ENCODE measurements at places on chromosomes 4 and X. TPM values are rescaled to one million over a fixed set of nuclear protein-coding genes. Genes with fewer than 3 reads are reported as not detected.

- no peak for DNase-seq
- H3K4me3 ChIP-seq = no peak overlapping the region
- H3K27me3 ChIP-seq = no peaks in the 10 kb centered on the region
- H3K27ac ChIP-seq = no peak overlapping the region
These were observed 55.8 kb downstream of the CASP3 start for GRCh38 chr4:184593461-184593860.

- no peaks in the 10 kb centered on the region for H3K36me3 ChIP-seq
- H3K4me1 ChIP-seq = no peaks in the 10 kb centered on the region
- H3K27ac ChIP-seq = no peak overlapping the region
- no peak overlapping the region for H3K4me3 ChIP-seq
These were observed 62.6 kb downstream of the FRAS1 start for GRCh38 chr4:78119698-78120097.

GRCh38 chr4:83850435-83850834 lies 314.5 kb downstream of the GPAT3 start:
- H3K4me3 ChIP-seq = no peak overlapping the region
- H3K27me3 ChIP-seq = no peaks in the 10 kb centered on the region
- DNase-seq = peak; percentile 23
- H3K36me3 ChIP-seq = no peaks in the 10 kb centered on the region
- peaks cover 35% of the 10 kb centered on the region for H3K4me1 ChIP-seq

DNA sequence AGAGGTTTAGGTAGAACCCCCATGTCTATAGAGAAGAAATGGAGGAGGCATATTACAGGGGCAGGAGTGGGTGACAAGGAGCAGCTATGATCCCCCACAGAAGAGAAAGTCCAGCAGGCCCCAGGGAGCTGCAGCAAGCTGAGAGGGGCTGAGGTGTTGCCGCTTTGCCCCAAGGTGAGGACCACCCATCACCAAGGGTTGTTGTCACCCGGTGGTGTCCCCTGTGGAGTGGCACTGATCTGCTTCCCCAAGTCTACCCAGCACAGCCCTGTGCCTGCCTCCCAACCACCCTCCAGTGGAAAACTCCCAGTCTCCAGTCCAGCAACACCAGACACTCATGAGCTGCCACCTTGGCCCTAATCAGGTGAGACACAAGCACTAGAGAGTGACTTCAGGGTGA lies 149.3 kb upstream of the NOCT start:
- no peak overlapping the region for H3K27ac ChIP-seq
- no peaks in the 10 kb centered on the region for H3K36me3 ChIP-seq
- H3K4me1 ChIP-seq = no peaks in the 10 kb centered on the region
- DNase-seq = no peak
- H3K27me3 ChIP-seq = no peaks in the 10 kb centered on the region

The GATB gene
- 22.7 TPM for total RNA-seq

GRCh38 chr4:80614319-80614718 lies 278.8 kb downstream of the CFAP299 start:
- no peak overlapping the region for H3K27ac ChIP-seq
- H3K4me3 ChIP-seq = no peak overlapping the region
- DNase-seq = no peak
- no peaks in the 10 kb centered on the region for H3K27me3 ChIP-seq
- H3K4me1 ChIP-seq = peaks cover 13% of the 10 kb centered on the region

DNA sequence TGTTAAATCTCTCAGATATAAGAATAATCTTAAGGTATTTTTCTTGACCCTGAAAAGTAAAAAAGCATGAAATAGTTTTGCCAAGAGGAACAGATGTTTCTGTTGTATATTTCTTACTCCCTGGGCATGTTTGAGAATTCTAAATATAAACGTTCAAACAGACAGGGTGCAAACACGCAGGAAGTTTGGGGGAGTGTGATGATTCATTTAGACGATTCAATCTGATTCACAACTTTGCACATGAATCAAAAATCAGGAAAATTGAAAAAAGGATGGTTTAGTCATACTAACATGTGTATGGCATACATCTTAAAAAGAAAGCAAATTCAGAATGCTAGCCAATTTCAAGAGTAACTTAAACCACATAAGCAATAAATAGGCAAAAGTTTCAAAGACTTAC lies 340.3 kb upstream of the GRID2 start:
- peak; percentile 45 for DNase-seq
- no peaks in the 10 kb centered on the region for H3K36me3 ChIP-seq
- no peak overlapping the region for H3K4me3 ChIP-seq
- H3K27me3 ChIP-seq = no peaks in the 10 kb centered on the region
- H3K27ac ChIP-seq = no peak overlapping the region
- H3K4me1 ChIP-seq = peaks cover 7% of the 10 kb centered on the region

- peaks cover 20% of the 10 kb centered on the region for H3K4me1 ChIP-seq
- no peaks in the 10 kb centered on the region for H3K27me3 ChIP-seq
- no peak overlapping the region for H3K4me3 ChIP-seq
- H3K27ac ChIP-seq = no peak overlapping the region
- H3K36me3 ChIP-seq = no peaks in the 10 kb centered on the region
These were observed 244.2 kb downstream of the GRXCR1 start for GRCh38 chr4:43136752-43137151.

DNA sequence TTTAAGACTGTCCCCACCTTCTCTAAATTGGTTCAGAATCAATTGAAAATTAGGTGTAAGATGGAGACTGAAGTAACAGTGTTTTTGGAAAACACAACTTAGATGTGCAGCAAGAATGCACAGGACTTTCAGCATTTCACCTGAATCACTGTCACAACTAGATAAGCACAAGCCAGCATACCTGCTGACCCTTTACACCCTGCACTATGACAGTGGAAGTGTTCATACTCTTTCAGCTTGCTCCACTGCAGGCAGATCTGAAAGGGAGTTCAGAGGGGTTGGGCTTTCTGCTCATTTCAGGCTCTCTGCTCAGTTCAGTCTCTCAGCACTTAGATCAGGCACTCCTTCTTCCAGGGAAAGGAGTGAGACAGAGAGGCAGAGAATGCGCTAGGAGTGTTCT lies 22.8 kb downstream of the DCUN1D4 start:
- H3K4me3 ChIP-seq = no peak overlapping the region
- no peak overlapping the region for H3K27ac ChIP-seq
- no peak for DNase-seq
- H3K36me3 ChIP-seq = peaks cover 49% of the 10 kb centered on the region

DNA sequence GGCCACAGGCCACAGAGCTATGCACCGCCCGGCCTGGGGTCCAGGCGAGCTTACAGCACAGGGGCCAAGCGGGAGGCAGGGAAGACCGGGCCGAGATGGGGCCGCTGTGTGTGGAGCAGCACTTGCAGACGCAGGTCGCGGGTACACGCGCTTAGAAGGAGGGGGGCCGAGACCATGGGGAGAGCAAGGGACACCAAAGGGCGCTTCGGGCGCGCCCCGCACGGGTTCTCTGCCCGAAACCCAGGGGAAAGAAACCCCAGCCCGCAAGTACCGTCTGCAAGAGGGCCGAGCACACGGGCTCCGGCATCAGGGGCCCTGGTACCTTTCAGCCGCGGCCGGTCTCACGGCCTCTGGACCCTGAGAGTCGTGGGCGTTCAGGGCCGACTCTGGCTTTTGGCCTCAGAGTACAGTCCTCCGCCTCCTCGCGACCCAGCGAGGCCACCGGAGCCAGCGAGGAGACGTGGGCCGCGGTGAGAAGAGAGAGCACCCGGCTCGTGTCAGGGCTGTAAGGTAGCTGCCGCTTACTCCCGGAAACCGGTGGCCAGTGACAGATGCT lies 342 bp downstream of the EOLA2 start:
- H3K27ac ChIP-seq = peak overlapping the region; percentile 95
- peak overlapping the region; percentile 90 for H3K4me3 ChIP-seq

DNA sequence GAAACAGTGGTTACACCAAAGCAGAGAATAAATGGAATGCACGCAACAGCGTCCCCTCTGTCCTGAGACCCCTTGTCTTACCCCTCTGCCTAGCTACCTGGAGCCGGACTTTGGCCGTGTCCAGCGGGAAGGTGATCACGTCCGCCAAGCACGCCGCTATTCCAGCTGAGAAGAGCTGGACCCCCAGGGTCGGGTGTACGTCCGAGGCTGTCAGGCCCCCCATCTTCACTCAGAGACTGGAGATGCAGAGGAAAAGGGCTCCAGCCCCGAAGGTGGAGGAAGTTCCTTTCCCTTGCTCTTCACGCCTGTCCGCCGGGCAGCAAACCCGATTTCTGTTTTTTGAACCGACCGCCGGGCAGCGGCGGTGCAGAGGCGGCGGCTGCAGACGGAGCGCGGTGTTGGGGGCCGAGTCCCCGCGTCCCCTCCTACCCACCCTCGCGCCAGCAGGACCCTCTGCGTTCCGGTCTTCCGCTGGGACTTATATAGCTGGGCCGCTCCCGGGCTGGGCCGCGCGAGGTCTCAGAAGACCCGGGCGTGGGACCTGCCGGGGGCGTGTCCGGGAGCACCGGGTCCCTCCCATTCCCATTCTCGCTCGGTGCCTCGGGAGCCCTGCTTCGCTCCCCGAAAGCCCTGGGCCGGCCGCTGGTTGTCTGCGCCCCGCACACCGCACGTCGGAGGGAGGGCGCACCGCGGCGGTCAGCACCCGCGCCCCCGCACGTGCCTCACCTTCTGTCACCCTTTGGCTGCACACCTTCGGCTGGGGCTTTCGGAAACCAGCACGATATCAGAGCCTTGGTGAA lies at the start of gene UCP1:
TSS of gene UCP1 (minus strand) at position 455 of the 800 bp plus-strand sequence. CDS start at position 223, 232 bp downstream.
- H3K27me3 ChIP-seq = peaks cover 33% of the 10 kb centered on the region
- no peaks in the 10 kb centered on the region for H3K36me3 ChIP-seq
- H3K27ac ChIP-seq = no peak within 1 kb of the TSS
- H3K4me1 ChIP-seq = 0 out of 2 replicates have a peak, but pooled peaks cover 3% of the 10 kb centered on the region

GRCh38 chr4:169079942-169080827 lies 70.1 kb upstream of the CBR4 start:
- no peaks in the 10 kb centered on the region for H3K36me3 ChIP-seq
- no peaks in the 10 kb centered on the region for H3K27me3 ChIP-seq
- peak overlapping the region; percentile 54 for H3K4me3 ChIP-seq
- H3K4me1 ChIP-seq = peaks cover 23% of the 10 kb centered on the region
- H3K27ac ChIP-seq = peak overlapping the region; percentile 91

GRCh38 chr4:75255261-75255660 lies 258.9 kb downstream of the RCHY1 start:
- H3K4me3 ChIP-seq = no peak overlapping the region
- no peaks in the 10 kb centered on the region for H3K27me3 ChIP-seq
- H3K4me1 ChIP-seq = no peaks in the 10 kb centered on the region
- no peak overlapping the region for H3K27ac ChIP-seq

DNA sequence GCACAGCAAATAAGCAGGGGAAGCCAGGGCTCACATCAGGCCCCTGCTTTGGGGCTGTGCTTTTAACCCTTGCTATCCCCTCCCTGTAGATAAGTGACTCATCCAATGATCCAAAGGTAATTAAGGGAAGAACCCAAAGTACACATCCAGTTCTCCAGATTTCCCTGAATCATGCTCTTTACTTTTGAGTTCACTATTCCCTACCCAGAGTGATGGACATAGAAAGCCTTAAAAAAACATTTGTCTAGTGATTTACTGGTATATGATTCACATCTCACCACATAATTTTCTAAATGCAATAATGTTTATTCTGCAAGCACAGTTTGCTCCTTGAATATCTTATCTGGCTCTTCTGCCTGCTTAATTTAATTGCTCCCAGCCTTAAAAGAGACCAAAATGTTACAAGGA lies 136.2 kb downstream of the PPP3CA start:
- H3K27ac ChIP-seq = peak overlapping the region; percentile 92
- no peak overlapping the region for H3K4me3 ChIP-seq
- peaks cover 26% of the 10 kb centered on the region for H3K4me1 ChIP-seq
- no peaks in the 10 kb centered on the region for H3K36me3 ChIP-seq
- DNase-seq = peak; percentile 83

- peaks cover 18% of the 10 kb centered on the region for H3K4me1 ChIP-seq
- peak; percentile 86 for DNase-seq
- no peaks in the 10 kb centered on the region for H3K36me3 ChIP-seq
- H3K27ac ChIP-seq = peak overlapping the region; percentile 63
- H3K4me3 ChIP-seq = no peak overlapping the region
- H3K27me3 ChIP-seq = no peaks in the 10 kb centered on the region
These were observed 17.5 kb upstream of the TBC1D1 start for GRCh38 chr4:37873386-37873785.

DNA sequence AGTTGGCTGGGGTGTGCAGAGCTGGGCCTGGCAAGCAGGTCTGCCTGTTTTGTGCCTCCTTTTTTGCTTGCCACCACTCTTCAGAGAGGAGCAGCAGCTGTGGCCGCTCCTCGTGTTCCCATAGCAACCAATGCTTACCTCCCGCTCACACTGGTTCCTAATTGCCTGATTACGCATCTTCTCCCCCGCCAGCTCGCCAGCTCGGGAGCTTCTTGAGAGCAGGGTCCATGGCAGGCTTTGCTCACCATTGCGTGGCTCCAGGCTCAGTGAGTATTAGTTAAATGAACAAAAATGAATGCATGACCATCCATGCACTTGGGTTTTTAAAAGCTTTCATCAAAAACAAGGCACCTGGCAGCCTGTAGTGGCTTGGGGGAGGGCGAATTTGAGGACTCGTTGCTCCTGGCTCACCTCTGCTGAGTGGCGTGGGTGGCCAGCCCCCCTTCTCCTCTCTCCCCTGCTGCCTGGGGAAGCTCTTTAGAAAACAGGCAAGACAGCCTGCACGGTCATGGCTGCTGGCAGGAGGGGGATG lies 14.2 kb upstream of the PJA1 start:
- DNase-seq = no peak
- no peaks in the 10 kb centered on the region for H3K4me1 ChIP-seq
- no peaks in the 10 kb centered on the region for H3K36me3 ChIP-seq
- no peak overlapping the region for H3K27ac ChIP-seq
- H3K27me3 ChIP-seq = no peaks in the 10 kb centered on the region
- no peak overlapping the region for H3K4me3 ChIP-seq

Data from PC-3 (cell line).